ENCODE measurements at places on chromosomes 6 and 20. TPM values are rescaled to one million over a fixed set of nuclear protein-coding genes. Genes with fewer than 3 reads are reported as not detected.

- no peak for DNase-seq
Measured at GRCh38 chr20:3738111-3739053, 5.9 kb downstream of the HSPA12B start.

- DNase-seq = no peak
Measured at GRCh38 chr20:20466341-20466879, 98.5 kb downstream of the INSM1 start.

GRCh38 chr20:4152696-4153235 is 137.4 kb upstream of the RNF24 start:
- no peak for DNase-seq

DNA sequence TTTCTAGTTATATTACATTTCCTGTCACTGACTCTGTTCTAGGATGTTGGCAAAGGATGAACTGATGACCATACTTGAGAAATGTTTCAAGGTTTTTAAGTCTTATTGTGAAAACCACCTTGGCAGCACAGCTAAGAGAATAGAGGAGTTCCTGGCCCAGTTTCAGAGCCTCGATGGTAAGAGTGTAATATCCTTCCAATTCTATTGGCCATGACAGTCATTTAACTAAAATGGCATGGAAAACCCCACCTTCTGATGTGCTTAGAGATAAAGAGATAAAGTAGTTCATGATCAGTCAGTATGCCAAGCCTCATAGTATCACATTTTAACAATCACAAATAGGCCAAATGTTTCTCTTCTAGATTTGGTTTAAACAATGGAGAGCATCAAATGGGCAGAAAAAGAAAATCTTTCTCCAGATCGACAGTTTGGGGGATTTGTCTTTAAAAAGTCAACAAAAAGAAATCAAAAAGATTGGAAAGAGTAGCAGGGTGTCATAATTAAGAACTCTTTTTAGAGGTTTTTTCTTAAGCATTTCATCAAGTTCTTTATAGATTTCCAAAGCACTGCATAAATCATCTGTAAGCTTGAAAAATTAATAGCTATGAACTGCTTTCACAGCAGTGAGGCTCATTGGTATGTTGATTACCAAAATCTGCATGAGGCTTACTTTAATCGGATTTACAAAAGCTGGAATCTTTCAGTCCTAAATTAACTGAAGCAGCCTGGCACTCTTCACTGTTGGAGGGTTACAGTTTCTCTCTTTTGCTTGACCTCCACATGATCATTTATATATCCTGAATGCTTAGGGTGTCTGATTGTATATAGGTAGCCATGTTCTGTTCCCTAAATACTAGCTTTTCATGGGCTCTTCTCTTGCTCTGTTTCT is 48.7 kb downstream of the AKIRIN2 start:
- peak; percentile 22 for DNase-seq

Gene GPX5
- not detected for polyA plus RNA-seq
